Stimulated activated CD4-positive, alpha-beta T cell treated with anti-CD3 and anti-CD28 coated beads, TNF-alpha, amount 100 ng/mL, for 4 hours (primary cell): ENCODE measurements at places on chromosomes 5 and 9.

- no peak for DNase-seq
Measured at GRCh38 chr5:178196986-178197385, 7.3 kb upstream of the HNRNPAB start.

DNA sequence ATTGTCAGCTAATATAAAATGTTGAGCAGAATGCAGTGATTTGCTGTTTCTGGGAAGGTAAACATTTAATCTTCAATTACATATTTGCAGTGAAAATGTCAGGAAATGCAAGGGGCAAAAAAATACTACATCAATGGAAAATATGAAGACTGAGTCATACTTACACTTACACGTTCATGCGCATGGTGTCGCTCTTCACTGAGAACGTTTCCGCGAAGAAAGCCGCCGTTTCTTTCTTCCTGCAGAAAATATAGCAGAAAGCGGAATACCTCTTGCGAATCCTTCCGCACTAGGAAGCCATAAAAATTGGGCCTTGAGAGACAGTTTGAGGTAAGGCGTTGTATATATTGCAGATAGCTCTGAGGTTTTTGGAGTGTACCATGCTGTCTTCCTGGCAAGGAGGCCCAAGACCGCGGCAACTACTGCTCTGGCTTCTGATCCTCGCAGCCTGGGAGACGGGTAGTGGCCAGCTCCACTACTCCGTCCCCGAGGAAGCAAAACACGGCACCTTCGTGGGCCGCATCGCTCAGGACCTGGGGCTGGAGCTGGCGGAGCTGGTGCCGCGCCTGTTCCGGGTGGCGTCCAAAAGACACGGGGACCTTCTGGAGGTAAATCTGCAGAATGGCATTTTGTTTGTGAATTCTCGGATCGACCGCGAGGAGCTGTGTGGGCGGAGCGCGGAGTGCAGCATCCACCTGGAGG is at the start of gene PCDHA13:
Gene PCDHA13 (plus strand): TSS at position 236 of the 702 bp plus-strand sequence. CDS start 145 bp downstream, at position 381.
- no peak for DNase-seq

GRCh38 chr9:80435591-80435990 is 863.8 kb downstream of the TLE4 start:
- no peak for DNase-seq

GRCh38 chr5:94744906-94745305 is 126.4 kb downstream of the SLF1 start:
- no peak for DNase-seq

GRCh38 chr5:168706655-168707069 is 127.5 kb upstream of the PANK3 start:
- DNase-seq: no peak

DNA sequence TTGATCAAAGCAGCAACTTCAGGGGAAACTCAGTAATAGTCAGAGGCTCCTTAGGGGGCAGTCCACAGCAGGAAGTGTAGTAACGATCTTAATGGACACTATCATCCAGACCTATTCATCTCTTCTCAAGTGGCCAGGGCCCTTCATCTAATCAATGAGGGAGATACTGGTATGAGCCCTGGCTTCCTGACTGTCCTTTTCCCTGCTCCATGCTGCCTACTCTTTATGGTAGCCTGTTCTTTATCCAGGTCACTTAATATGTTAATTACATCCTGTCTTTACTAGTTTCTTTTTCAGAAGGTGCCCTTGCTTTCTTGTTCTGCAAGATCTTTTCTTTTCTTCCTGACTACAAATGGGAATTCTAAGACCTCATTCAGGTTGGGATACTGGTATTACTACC is 197.1 kb downstream of the CAVIN4 start:
- DNase-seq: no peak

- DNase-seq: no peak
Measured at GRCh38 chr9:136541179-136541578, 4.7 kb downstream of the NOTCH1 start.

- no peak for DNase-seq
Measured at GRCh38 chr9:86713470-86713869, 233.8 kb downstream of the GAS1 start.

GRCh38 chr5:14744296-14745187 is 80.0 kb downstream of the OTULIN start:
- no peak for DNase-seq

DNA sequence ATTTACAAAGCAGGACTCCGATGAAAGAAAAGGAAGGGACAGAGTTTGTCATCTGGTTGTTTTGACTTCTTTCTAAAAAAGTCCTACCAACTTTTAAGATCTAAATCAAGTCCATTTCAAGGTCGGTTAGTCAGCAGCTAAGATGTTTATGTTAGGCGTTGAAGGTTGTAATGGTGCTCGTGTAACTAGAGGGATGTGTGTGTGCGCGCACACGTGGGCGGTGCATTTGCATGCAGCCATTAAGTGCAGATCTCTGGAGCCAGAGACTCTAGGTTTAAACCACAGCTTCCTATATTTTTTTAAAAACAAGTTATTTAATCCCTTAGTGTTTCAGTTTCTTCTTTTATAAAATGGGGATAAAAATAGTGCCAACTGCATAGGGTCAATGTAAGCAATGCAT is 77.0 kb upstream of the SMIM32 start:
- no peak for DNase-seq

- DNase-seq: no peak
Measured at GRCh38 chr5:141868541-141868940, 9.7 kb downstream of the PCDH1 start.

DNA sequence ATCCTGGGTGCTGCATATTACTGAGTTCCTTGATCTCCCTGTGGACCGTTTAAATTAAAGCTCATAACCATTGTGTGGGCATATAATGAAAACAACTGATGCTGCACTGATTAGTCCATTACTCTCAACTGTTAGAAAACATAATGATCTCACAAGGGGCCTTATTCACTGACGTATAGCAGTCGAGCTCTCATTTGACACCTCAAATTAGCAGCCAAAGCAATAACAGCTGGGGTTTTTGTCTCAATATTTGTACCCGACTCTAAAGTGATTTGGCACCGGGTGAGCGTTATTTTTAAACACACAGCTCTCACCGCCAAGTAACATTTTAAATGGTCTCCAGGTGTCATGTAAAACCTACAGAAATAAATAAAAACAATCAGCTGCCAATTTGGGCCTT is 252.2 kb upstream of the PANK3 start:
- no peak for DNase-seq

- no peak for DNase-seq
Measured at GRCh38 chr9:134058716-134059115, 9.1 kb downstream of the BRD3 start.

GRCh38 chr5:138978581-138978980 is 103.4 kb upstream of the LRRTM2 start:
- no peak for DNase-seq

GRCh38 chr9:131098391-131099101 is 2.2 kb downstream of the AIF1L start:
- DNase-seq: no peak

GRCh38 chr5:32531885-32532520 is 53.4 kb upstream of the SUB1 start:
- DNase-seq: no peak

GRCh38 chr5:10735569-10736276 is 25.3 kb downstream of the DAP start:
- DNase-seq: no peak

DNA sequence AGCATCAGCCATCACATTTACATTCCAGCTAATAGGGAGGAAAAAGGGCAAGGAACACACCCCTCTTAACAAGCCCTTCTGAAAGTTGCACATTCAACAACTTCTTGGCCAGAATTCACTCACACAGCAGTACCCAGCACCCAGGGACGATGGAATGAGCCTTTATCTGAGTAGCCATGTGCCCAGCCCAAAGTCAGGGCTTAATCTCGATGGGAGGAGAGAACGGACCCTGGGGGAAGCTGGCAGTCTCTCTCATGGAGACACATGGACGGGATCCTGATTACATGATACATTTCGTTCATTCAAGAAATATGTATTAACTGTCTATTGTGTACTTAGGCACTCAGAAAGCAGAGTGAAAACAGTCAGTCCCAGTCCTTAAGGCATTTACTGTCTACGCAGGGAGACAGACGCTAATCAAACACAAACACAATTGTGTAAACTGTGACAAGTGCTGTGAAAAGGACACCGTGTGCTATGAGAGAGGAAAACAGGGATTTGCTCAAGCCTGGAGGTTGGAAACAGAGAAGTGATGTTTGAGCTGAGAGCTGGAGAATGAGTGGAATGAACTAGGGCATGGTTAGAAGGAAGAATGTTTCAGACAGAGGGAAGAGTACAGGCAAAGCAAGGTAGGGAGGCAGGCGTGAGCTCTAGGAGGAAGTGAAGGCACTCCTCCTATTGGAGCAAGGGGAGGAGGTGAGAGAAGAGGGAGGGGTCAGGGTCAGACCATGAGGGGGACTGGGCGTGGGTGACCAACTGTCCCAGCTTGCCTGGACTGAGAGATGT is 7.4 kb downstream of the OTULINL start:
- no peak for DNase-seq
